ENCODE measurements at places on chromosomes 4 and X.

- no peak for DNase-seq
Measured at GRCh38 chr4:102994803-102995202, 24.7 kb downstream of the SLC9B1 start.

GRCh38 chrX:37753384-37753783, 26.5 kb upstream of the CYBB start:
- DNase-seq: no peak

DNA sequence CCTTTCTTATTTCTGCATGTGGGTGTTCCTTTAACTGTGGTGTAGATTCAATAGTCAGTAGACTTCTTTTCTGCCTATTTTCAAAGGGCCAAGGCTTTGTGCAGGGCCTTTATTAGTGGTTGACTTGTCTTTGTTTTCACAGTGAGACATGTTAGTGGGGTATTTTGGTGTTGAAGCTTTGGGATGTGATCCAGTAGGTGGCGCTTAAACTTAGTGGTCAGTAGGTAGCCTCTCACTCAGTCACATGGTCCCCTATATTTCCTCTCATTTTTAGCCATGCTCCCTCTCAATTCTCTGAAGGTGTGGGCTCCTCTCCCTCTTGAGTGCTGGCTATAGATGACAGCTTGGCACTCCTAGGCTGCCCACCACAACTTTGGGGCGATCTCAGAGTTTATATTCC, 23.4 kb upstream of the SLC10A7 start:
- no peak for DNase-seq

- DNase-seq: no peak
Measured at GRCh38 chrX:139324756-139325155, 205.8 kb upstream of the F9 start.

DNA sequence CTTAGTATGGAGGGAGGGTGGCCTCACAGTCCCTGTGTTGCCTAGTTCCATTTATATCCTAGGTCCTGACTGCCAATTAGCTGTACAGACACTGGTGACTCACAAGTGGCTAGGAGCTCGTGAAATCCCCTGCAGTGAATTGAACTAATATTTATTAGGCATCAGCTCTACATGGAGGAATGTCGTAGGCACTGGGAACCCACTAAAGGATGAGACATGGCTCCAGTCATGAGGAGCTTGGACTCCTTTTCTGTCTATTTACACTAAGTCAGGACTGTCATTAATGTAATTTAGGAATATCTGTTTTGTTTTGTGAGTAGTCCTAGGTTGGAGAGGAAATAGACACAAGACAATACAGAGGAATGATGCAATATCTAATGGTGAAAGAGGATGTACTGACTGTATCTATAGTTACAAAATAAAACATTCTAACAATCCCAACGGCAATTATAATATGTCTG, 67.7 kb downstream of the MID1IP1 start:
- no peak for DNase-seq

DNA sequence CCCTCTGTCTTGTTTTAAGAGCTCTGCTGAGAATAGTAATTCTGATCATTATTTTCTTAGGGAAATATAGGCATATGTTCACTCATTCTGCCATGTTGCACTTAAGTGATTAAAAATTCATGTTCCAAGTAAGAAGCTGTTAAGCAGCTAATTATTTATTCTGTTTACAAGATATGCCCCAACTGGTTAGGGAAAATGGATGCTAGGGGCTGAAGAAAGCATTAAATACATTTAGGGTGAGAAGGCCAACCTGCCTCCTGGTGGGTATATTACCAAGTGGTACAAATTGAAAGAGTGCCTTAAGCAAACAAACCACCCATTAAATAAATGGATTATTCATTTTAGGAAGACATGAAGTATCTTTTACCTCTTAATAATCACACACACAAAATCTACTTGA, 392.6 kb upstream of the EPHA5 start:
- no peak for DNase-seq

DNA sequence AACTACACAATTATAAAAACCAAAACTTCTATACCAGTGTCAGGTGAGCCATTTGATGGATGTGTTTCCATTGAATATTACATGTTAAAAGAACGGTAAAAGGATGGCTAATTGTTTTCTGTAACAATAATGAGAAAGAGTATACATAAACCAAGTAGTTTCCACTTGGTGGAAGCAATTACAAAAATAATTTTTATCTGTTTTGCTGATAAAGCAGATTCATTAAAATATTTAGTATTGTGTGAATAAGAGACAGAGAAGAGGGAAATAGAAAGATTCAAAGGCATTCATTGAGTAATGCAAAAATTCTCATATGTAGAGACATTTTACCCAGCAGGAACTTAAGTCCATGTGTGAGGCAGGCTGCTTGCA, 95.7 kb downstream of the ANK2 start:
- DNase-seq: no peak

GRCh38 chrX:20421697-20422096, 155.0 kb upstream of the RPS6KA3 start:
- no peak for DNase-seq

DNA sequence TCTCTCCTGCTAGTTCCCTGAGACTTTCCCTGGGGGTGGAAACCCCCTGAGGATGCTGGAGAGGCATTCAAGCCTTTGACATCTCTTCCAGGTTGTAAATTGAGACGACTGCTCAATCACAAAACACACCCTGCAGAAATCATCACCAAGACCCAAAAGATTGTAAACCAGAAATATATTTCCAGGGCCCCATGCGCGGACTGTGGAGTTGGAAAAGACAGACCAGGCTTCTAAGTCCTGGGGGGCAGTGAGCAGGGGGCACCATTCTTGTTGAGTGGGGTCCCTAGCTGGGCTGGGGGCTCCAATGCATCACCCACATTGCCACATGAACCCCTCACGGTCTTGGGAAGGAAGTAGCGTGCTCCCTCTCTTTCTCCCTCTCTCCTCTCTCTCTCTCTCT, 87.9 kb upstream of the C4orf50 start:
- no peak for DNase-seq

- DNase-seq: no peak
Measured at GRCh38 chrX:15059474-15059873, 186.3 kb downstream of the MOSPD2 start.

- DNase-seq: no peak
Measured at GRCh38 chr4:78749972-78750727, 26.0 kb upstream of the BMP2K start.

DNA sequence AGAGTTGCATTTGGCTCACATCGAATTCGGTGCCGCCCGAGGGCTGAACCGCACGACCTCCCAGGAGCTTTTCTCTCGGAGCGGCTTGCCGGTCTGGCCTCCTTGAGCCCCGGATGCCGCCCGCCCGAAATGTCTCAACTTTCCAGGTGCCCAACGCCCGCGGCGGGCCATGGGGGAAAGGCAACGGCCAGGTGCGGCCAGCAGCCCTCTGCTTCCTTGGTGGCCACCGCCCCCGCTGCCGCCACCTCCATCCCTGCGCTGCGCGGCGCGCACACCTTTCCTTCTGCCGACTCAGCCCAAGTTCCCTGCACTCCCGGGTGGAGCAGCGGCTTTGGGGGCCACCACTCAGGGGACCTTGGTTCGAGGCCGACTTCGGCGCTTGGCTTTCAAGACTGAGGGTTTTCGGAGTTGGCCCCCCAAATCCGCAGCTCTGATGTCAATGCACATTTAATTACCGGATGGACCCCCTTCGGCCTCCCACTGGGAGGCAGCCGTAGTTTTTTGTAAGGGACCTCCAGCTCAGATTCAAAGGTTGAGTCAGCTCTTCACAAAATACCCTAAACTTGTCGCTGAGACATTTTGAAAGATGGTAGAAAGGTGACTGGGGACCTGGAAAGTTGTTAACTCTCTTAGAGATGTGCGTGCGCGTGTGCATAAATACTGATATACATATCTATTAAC, 1.1 kb downstream of the AFF2 start:
- no peak for DNase-seq

GRCh38 chr4:128950796-128951195, 141.3 kb downstream of the JADE1 start:
- no peak for DNase-seq

DNA sequence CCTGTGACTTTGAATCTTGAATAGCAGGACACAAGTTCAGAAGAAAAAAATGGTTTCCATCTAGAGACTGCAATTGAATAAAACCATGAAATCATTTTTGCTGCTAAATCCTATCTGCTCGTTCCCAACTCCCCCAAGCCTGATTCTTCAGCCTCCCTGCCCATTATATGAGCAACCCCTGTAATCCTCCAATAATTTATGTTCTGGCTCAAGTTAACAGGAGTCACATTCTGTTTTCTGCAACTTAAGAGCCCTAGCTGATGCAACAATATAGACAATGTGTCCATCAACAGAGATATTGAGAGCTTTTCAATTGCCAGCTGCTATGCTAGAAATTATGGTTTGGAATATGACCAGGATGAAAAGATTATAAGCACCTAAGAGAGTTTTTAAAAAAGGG, 84.1 kb downstream of the LDB2 start:
- DNase-seq: no peak

DNA sequence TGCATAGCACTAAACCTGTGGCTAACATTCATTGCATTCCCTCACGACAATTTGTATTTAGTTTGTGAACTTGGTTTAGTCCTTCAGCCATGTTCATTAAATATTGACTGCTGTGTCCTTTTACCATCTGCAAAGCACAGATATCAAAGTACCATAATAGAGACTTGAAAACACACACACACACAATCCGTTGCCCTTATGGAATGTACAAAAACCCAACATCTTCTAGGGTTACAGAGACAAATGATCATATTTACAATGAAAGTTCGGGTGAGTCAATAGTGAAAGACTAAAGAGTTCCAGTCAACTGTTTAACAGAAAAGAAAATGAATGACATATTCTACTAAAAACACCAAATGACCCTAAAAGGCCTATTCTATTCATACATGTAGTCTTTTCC, 50.8 kb upstream of the TXK start:
- DNase-seq: no peak

DNA sequence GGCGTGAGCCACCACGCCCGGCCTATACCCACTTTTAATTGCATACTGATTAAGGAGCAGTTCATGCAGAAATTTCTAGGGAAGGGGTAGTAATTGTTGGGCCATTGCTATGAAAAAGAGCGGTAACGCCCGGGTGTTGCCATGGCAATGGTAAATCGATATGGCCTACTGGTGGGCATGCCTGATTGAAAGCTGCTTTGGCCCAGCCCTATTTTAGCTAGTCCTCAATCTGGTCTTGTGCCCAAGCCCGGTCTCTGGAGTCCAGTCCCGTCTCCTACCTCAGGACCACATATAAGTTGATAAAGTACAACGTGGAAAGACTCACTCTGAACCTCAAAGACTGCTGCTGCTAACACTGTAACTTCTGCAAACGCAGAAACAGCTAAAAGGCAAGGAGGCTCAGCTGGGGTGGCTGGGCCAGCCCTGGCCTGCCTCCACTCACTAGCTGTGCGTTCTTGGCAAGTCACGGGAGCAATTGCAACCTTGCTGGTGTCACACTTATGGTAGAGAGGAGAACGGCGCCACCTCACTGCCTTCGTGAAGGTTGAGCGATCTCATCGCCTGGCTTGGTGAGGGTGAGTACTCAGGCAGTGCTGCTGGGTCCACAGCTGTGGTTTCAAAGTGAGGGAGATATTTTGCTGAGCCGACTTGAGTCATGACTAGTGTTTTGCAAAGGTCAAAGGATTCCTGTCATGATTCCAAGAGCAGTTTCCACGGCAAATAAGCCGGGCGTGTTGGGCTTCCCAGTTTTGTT, 57.0 kb upstream of the GRPEL1 start:
- no peak for DNase-seq

DNA sequence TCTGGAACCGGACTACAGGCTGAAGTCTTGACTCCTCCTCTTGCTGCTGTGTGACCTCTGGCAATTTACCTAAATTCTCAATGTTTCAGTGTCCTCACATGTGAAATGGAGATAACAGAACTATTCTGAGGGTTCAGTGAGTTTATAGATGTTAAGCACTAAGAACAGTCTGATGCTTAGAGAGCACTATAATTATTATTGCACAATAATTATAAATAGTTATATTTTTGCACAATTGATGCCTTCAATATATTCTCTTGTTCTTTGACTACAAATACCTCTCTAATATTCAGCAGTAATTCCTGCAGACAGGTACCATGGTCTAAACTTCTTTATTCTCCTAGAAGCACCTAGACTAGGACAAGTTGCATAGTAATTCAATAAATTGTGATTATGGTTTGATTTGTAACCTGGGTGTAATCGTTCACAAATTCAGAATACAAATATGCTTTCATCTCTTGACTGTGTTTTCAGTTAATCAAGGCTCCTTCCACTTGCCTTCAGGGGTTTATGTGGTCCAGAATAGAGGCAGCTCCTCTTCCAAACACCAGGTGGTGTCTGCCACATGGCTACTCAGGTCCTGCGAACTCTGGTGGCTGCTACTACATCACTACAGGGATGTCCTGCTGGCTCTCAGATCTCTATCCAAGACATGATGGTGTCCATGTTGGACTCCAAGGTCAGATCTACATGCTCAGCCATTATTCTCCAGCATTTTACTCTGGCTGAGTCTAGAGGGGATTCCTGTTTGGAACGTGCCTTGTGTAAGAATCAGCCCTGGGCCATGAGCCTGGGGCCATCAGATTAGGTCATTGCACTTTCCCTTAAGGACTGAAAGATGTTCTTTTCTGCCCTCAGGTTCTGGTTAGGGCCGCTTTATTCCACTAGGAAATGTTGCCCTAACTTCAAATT, 103.4 kb downstream of the QRFPR start:
- DNase-seq: no peak

GRCh38 chrX:21757960-21758359, at the start of gene SMPX:
Gene SMPX (minus strand): TSS chrX:21758116. CDS start chrX:21754290, 3,826 bp downstream.
- DNase-seq: no peak

- DNase-seq: peak; percentile 4
Measured at GRCh38 chr4:3879681-3880614, 113.8 kb downstream of the ADRA2C start.

- DNase-seq: no peak
Measured at GRCh38 chr4:136106753-136107152, 1425.5 kb downstream of the PCDH18 start.

DNA sequence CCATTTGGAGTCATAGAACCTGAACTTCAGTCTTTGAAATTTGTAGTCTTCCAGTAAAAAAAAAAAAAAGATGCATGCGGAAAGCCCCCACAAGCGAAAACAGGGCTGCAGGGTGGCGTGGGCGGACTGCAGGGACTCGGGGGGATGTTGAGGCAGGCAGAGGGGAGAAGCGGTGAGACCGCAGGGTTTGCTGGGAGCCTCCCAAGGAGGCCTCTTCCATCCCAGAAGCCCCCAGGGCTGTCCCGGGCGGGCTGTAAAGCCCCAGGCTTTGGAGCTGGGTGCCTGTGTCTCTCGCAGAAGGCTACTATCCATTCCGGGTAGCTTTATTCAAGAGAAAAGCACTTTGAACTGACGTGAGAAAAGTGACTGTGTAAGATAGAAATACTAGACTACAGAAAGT, 46.7 kb upstream of the TADA2B start:
- DNase-seq: no peak

GRCh38 chrX:3518870-3519269, 172.4 kb upstream of the MXRA5 start:
- no peak for DNase-seq

- peak; percentile 42 for DNase-seq
Measured at GRCh38 chr4:18593297-18594002, 571.9 kb upstream of the LCORL start.

- no peak for DNase-seq
Measured at GRCh38 chr4:92359491-92359890, 55.7 kb downstream of the GRID2 start.

Measured in central memory CD4-positive, alpha-beta T cell (primary cell).